Stimulated activated CD4-positive, alpha-beta T cell treated with anti-CD3 and anti-CD28 coated beads, Interleukin-15, amount 100 ng/mL, for 1 hour (primary cell): ENCODE measurements at places on chromosomes 16 and 17.

DNA sequence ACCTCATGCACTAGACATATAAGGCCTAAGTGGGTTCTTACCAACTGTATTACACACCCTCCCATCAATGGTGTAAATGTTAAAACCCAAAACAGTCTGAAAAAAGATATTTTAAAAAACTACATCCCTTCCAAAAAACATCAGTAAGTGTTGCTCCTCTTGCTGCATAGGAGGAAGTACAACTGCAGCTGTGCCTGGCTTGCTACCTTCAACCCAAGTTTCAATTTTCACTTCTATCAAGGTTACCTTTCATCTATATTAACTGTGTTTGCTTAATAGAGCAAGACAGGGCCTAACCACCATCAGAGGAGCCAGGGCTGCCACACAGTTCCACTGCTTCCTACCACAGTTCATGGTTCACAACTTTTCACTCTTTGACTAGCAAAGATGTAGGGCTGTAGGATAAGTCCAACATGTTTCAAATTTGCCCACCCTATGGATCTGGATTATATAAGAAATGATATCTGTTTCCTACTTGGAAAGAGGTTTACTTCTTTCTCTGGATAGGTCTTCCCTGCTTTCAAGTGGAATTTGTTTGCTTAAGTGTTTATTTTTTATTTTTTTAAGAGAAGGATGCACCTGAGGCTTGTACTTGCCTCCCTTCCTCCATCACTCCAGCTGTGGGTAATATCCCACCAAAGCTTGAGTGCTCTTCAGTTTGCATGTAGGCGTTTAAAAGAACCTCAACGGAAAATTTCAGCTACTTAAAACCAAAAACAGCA lies 56.7 kb downstream of the GRB7 start:
- DNase-seq, result no peak

GRCh38 chr17:8121681-8122421 lies 2.1 kb downstream of the HES7 start:
- DNase-seq, result no peak

GRCh38 chr17:68305142-68305541 lies 13.8 kb downstream of the ARSG start:
- DNase-seq, result no peak

- DNase-seq, result no peak
Measured at GRCh38 chr16:35492225-35492624, 2032.8 kb downstream of the TP53TG3F start.

DNA sequence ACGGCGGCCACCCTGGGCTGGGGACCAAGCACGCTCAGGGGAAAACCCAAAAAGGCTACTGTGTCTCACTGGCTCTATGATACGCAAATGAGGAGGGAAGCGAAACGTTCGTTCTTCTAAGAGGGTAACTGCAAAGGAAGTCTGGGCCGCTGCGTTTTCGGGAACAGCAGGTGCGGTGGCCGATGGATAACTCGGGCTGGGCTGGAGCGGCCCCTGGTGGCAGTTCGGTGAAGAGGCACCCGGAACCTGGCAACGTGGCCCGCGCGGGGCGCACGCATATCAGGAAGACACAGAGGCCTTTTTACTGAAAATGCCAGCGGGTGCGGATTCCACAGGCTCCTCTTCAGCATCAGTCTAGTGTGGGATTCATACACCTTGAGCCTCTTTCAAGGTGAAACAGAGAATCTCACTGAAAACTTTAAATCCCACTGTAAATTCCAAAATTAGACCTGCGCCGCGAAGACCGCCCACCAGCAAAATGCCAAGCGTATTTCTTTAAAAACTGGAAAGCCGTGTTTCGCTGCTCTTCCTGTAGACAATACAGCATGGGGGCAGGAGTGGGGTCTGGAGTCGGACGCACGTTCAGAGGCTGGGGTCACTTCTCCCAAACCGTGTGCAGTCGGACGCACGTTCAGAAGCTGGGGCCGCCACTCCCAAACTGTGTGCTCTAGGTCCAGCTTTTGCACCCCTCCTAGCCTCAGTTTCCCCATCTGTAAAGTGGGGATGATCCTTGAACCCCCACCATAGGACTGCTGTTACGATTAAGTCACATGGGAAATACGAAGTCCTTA lies 44.4 kb upstream of the METTL9 start:
- DNase-seq, result peak; percentile 76

GRCh38 chr16:2037647-2038381 lies 9.8 kb downstream of the NTHL1 start:
- DNase-seq, result no peak

DNA sequence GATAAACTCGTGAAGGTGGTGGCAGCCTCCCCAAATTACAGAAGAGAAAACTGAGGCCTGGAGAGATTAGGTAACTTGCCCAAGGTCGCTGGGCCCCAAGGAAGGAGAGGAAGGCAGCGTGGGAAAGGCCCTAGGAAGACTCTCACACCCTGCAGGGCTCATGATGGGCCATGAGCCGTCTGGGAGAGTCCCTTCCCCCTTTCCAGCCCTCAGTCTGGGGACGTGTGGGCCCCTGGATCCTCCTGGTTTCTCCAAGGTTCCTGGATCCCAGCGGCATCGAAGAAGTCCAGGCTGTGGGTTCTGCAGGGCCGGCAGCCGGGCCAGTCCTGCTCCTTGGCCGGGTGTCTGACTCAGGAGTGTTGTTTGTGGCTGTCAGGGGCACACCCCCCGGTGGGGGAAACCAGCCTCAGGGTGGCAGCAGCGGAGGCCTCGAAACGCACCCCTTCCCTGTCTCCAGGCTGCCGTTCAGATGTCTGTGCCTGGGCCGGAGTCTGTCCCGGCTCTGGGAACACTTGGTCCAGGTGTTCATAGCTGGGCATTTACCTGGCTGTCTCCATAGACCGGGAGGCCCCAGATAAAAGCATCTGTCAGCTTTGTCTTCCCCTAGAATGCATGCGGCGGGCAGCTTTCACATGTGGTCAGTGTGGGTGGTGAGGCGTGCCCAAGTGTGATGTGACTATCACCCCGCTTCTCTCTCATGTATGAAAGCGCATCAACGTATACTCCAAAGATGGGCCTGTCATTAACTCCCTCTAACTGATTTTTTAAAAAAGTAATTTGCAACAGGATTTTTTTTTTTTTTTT lies 3.7 kb upstream of the RAP1GAP2 start:
- no peak for DNase-seq

DNA sequence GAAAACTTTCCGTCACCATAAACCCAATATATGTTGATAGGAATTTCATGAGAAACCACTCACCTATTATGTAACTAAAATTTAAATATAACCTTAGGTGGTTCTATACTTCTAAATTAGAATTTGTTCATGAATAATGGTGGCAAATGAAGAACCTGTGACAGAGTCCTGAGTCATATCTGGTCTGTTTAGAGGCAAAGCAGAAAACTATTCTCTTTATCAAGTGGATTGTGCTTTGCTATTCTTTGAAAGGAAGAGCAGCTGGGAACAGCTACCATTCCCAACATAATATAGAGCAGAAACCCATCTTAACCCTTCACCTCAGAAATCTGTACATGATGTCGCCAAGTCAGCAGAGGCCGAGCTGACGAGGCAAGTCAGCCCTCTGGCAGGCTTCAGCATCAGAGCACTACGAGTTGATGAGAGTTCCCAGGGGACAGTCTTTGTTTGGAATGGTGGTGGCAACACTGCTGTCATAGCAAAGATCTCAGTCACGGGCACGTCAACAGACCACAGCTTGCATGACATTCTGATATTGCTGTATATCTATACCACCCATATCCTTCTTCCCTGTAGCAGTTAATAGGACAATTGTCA lies 631.9 kb upstream of the CA10 start:
- no peak for DNase-seq

GRCh38 chr17:80138856-80139426 lies 8.0 kb downstream of the EIF4A3 start:
- no peak for DNase-seq

GRCh38 chr16:46719528-46719927 lies 28.6 kb downstream of the MYLK3 start:
- DNase-seq, result no peak

DNA sequence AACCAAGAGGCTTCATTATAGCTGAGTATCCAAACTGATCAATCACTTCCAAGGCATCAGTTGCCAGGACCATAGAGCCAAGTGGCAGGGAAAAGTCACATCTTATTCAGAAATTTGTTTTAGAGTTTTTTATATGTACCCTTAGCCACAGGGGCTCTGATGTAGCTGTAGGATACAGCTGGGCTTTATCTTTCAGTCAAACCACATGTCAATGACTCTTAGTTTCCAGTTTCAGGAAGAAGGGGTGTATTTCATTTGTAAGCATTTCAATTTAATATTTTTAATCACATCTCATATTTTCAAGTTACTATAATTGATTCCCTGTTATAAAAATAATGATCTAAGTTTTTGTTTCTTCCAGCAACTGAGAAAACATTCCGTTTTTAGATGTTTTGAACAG lies 2.9 kb upstream of the FLCN start:
- DNase-seq, result no peak

DNA sequence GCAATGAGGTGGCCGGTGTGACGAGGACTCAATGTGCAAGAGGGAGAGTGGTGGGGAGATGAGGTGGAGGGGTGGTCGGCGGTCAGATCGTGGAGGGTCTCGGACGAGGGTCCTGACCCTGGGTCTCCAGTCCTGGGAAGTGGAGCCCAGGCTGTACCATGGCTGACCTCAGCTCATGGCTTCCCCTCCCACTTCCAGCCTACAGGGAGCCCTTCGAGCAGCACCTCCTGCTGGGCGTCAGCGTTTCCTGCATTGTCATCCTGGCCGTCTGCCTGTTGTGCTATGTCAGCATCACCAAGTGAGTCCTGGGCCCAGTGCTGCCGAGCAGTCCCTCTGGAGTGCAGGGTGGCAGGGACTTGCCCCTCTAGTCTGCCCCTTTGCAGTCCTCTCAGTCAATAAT lies 41.8 kb downstream of the IL4R start:
- peak; percentile 46 for DNase-seq

GRCh38 chr16:2927010-2927646 lies 15.4 kb downstream of the FLYWCH1 start:
- peak; percentile 67 for DNase-seq

GRCh38 chr16:50621452-50621792 lies 59.7 kb downstream of the SNX20 start:
- no peak for DNase-seq

- DNase-seq, result no peak
Measured at GRCh38 chr16:19871721-19872120, 12.9 kb downstream of the GPRC5B start.

GRCh38 chr17:29846298-29846697 lies 83.7 kb downstream of the SSH2 start:
- no peak for DNase-seq

GRCh38 chr16:5895137-5895536 lies 797.5 kb upstream of the EEF2KMT start:
- DNase-seq, result no peak

GRCh38 chr17:20278805-20279204 lies 188.5 kb downstream of the LGALS9B start:
- DNase-seq, result no peak

GRCh38 chr17:56548661-56549060 lies 44.8 kb upstream of the NOG start:
- DNase-seq, result no peak

- DNase-seq, result no peak
Measured at GRCh38 chr17:31580706-31581490, 189.4 kb downstream of the RAB11FIP4 start.

GRCh38 chr17:62109378-62109902 lies 44.4 kb upstream of the MED13 start:
- DNase-seq, result no peak

DNA sequence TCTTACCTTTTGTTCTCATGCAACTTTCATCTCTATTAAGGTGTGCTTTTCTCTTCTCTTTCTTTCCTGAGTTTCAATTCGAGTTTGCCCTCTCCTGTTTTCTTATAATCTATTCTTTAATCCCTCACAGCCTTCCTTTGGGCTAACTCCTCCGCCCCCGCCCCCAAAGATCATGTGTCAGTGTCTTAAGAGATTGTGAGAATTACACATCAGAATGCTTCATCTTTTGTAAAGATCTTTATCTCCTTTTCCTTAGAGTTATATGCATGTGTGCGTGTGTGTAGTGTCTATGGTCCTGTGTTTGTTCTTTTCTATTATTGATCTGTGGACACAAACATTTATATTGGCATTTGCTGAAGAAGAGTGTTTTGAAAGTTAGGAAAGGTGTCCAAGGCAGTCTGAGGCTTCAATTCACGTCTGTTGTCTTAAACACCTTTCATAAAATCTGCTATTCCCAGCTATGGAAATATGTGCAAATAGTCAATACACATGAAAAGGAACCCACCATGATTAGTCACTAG lies 6.1 kb upstream of the ALDH3A2 start:
- DNase-seq, result no peak

- DNase-seq, result no peak
Measured at GRCh38 chr16:12160815-12161550, 184.4 kb downstream of the SNX29 start.

- no peak for DNase-seq
Measured at GRCh38 chr16:8655184-8655717, 19.2 kb upstream of the ABAT start.

GRCh38 chr16:59190731-59191130 lies 456.6 kb upstream of the GOT2 start:
- no peak for DNase-seq

GRCh38 chr16:59432896-59433295 lies 698.8 kb upstream of the GOT2 start:
- DNase-seq, result no peak

DNA sequence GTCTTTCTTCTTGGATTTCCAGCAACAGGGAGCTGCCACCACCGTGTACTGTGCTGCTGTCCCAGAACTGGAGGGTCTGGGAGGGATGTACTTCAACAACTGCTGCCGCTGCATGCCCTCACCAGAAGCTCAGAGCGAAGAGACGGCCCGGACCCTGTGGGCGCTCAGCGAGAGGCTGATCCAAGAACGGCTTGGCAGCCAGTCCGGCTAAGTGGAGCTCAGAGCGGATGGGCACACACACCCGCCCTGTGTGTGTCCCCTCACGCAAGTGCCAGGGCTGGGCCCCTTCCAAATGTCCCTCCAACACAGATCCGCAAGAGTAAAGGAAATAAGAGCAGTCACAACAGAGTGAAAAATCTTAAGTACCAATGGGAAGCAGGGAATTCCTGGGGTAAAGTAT lies 389.0 kb downstream of the MAF start:
- no peak for DNase-seq

DNA sequence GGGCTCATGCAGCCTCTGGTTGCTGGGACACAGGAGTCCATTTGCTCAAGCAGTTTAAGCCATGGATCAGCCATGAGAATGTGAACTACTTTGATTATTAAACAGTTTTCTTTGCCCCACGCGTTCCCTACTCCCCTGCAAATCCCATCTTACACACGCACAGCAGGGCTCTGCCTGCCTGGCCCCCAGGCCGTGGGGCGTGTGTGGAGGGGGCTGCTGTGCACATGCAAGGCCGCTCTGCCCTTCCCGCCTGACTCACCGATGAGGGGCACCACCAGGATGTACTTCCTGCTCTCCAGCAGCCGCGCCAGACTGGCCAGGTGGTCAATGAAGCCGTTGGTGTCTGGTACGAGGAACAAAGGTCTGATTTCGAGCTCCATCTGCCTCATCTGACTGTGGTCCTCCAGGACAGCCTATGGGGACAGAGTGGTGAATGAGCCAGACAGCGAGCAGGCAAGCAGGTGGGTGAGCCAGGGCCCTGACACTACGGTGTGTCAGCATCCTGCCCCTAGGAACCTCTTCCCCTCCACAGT lies 13.7 kb downstream of the HIC1 start:
- no peak for DNase-seq

GRCh38 chr16:50602531-50603205 lies 54.5 kb downstream of the NKD1 start:
- peak; percentile 7 for DNase-seq

- no peak for DNase-seq
Measured at GRCh38 chr16:46614006-46614405, 7.2 kb downstream of the SHCBP1 start.

- no peak for DNase-seq
Measured at GRCh38 chr16:13866073-13866472, 53.9 kb upstream of the ERCC4 start.

GRCh38 chr17:63369233-63369632 lies 76.9 kb downstream of the CYB561 start:
- no peak for DNase-seq

- peak; percentile 61 for DNase-seq
Measured at GRCh38 chr16:47142821-47143676, 696 bp downstream of the NETO2 start.
